Posterior cingulate gyrus (tissue), 11 donors: ENCODE measurements at places on chromosomes 16 and 17.

DNA sequence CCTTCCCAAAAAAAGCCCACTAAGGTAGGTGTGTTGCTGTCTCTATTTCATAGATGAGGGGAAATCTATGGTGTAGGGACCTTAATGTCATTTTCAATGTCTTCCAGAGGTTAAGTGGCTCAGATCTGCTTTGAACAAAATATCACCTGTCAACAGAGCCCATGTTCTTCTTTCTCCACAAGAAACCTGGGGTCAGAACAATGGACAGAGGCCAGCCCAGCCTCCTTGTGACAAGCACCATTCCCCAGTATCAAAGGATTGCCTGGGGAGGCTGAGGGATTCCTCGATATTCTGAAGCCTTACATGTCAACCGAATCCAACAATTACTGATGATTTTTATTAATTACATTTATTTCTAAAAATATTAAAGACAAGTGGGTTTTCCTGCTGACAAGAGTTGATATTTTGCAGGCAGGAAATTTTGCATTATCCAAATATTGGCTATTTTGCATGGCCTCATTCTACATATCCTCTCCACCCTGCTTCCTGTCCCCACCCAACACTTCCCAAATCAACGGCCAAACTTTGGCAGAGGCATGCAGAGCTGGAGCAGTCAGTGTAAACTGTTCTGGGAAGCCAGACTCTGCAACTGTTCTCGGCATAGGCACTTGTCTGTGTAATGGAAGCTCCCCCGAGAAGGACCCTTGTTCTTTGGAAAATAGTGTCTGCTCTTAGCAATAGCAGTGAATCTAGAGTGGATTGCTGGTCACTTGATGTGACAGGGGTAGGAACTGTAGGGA lies 281.5 kb downstream of the HS3ST3A1 start:
- DNase-seq = no peak

GRCh38 chr17:49266233-49266632 lies 35.6 kb upstream of the PHOSPHO1 start:
- no peak for DNase-seq

DNA sequence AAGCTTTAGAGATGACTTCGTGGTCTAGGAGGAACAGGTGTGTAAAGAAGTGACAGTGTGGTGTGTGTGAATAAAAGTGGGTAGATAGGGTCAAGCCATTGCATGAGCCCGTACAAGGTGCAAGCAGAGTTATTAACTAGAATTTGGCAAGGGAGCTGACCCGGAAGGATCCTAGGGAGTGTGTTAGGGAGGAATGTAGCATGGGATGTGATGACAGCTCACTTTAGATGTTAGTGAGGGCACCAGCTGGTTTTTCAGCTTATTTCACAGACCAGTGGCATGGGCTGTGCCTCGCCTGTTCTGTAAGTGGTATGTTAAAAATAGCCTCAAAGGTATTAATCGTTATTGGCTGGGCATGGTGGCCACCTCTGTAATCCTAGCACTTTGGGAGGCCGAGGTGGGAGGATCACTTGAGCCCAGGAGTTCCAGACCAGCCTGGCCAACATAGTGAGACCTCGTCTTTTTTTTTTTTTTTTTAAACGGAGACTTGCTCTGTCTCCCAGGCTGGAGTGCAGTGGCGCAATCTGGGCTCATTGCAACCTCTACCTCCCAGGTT lies 8.3 kb downstream of the ANKRD40CL start:
- DNase-seq = no peak

DNA sequence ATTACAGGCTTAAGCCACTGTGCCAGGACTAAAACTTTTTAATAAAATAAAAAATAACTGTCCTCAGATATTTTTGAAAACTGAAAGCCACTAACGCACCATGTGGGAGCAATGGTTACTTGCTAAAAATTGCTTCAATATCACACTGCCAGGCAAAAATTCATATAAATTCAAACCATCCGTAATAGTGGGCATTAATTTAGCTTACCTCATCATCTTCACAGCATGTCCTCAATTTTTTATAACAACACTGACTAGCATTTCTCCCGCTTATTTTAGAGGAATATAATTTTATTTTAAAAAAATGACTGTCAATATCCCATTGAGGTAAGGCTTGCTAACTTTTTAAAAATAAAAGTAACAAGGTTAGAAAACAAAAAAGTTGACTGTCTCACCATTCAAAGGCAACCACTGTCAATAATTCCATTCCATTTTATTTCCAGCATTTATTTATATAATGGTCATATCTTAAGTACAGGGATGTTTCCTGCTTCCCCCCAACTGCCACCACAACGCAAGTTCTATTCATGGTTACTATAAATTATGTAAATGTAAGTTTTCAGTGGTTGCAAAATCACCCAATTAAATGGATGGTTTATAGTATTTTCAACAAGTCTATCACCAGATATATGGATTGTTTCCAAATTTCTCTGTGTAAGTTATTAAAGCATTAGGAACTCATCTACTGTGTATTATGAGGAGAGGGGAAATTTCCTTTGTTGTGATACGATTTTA lies 25.4 kb downstream of the GSPT1 start:
- DNase-seq = no peak

DNA sequence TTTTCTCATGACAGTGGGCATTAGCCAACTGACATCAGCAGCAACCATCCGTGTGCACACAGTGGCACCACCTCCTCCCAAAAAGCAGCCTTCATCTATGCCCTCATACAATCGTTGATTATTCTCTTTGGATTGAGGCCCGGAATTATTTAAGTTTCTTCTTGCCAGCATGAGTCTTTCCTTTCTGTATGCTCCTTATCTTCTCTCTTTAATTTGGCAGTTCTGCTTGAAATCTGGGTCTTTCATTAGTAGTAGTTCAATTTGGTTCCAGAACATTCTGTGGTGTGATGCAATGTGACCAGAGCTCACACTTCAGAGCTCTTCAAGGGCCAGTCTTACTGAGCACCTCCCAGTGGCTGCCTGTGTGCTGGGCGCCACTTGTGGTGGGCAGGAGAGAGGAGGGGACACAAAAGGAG lies 52.2 kb upstream of the STH start:
- no peak for DNase-seq

GRCh38 chr17:38511150-38512108 lies 83.2 kb downstream of the ARHGAP23 start:
- peak; percentile 56 for DNase-seq

GRCh38 chr16:29825145-29826044 lies 5.1 kb downstream of the MVP start:
- peak; percentile 95 for DNase-seq

GRCh38 chr16:3479654-3480216 lies 15.6 kb downstream of the C16orf90 start:
- DNase-seq = peak; percentile 22

- no peak for DNase-seq
Observed at GRCh38 chr17:40071313-40072039, 8.7 kb downstream of the THRA start.

- DNase-seq = no peak
Observed at GRCh38 chr17:68424861-68425260, 32.4 kb downstream of the WIPI1 start.

DNA sequence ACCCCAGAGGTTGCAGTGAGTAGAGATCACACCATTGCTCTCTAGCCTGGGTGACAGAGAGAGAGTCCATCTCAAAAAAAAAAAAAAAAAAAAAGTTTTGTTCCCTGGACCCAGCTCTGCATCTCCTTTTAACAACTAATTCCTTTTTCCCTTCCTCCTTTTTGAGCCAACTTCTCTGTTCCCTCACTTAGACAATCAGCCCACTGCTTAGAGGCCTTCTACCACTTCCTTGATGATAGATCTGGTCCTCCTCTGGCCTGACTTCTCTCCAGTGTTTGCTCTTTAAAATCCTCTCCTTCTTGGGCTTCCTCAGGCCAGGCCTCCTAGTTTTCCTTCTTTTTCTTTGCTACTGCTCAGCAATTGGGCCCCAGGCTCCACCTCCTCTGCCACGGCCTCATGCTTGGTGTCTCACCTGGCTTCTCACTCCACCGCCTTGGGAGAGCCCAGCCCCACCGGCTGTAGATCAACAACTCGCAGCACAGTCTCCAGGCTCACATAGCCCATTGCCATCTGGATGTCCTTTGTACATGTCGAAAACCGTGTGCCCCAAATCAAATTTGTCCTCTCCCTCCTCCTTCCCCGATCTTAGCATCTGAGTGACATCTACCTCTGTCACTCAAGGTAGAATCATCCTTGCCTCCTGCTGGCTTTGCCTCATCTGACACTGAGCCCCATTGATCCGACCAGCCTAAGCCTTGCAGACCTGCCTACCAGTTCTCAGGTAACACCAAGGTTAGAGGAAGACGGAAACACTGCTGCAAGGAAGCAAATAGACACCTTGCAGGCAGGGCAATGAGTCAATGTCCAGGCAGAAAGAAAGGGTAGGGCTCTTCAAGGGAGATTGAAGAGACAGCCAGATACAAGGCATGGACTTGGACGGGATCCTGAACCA lies 17.4 kb downstream of the ARHGAP27 start:
- no peak for DNase-seq

DNA sequence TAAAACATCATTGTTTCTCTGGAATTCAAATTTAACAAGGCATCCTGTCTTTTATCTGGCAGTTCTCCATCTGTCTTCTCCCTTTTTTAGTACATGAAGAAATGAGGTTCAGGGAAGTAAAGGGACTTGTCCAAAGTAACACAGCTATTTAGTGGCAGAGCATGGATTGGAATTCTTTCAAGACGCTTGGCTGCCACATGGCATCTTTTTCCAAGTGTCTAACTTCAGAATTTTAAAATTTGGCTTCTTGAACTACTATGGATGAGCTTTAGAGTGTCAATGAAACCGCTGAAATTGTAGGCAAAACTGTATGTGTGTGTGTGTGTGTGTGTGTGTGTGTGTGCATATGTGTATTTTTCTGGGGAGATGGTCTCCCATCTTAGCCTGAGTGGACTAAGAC lies 5.2 kb upstream of the TMIGD1 start:
- DNase-seq = no peak

DNA sequence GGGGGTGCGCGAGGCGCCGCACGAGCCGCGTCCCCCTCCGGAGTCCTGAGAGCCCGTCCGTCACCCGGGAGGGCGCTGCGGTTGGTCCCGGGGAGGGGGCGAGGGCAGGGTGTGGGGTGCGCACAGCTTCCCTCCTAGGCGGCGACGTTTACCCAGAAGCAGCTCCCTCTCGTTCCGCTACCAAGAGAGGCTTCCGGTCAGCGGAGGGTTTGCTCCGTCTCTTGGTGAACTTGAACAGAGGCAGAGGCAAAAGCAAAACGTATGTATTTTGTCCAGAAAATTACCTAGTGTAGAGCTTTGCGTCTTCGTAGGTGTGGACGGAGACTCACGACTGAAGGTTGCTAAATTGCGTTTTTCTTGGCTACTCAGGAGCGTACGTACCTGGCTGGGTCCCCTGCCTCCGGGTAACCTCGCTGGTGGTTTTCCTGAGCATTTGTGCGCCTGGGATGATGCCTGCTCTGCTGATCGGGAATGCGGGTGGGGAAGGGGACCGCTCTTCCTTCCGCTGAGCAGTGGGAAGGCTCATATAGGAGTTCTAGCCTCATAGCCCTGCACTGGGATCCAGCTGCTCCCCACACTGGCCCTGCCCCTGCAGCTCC lies 833 bp downstream of the WSCD1 start:
- peak; percentile 61 for DNase-seq

GRCh38 chr16:87586201-87586782 lies 16.0 kb upstream of the JPH3 start:
- DNase-seq = peak; percentile 40

GRCh38 chr17:5282642-5283217 lies 646 bp downstream of the RABEP1 start:
- peak; percentile 86 for DNase-seq

GRCh38 chr17:42283241-42284023 lies 4.9 kb upstream of the STAT5A start:
- DNase-seq = no peak

DNA sequence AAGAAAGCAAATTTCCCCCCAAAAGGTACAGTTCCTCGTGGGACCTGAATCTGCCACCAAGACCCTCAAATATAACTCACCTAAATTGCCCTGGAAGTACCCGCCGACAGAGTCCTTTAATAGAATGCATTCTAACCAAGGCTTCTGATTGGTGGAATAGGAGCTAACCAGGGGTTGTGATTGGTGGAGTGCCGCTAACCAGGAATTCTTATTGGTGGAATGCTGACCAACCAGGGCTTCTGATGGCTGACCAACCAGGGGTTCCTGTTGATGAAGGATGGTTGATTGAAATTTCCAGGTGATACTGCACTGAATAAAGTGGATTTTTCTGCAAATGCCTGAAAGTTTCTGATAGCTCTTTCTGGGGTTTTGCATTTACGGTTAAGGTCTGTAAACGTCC lies 6.5 kb downstream of the TFAP4 start:
- DNase-seq = no peak

- DNase-seq = no peak
Observed at GRCh38 chr17:81403671-81404534, 8.6 kb downstream of the BAHCC1 start.

GRCh38 chr16:57284209-57284951 lies at the start of gene PLLP:
Gene PLLP, minus strand, starts transcription at chr16:57284672. Its CDS starts 132 bp downstream, at chr16:57284540.
- peak; percentile 85 for DNase-seq

GRCh38 chr17:38943607-38944006 lies 18.2 kb downstream of the LASP1NB start:
- no peak for DNase-seq

GRCh38 chr16:65689726-65690125 lies 567.9 kb upstream of the CDH11 start:
- DNase-seq = no peak

- DNase-seq = no peak
Observed at GRCh38 chr17:45018514-45018847, 33.0 kb downstream of the DCAKD start.

DNA sequence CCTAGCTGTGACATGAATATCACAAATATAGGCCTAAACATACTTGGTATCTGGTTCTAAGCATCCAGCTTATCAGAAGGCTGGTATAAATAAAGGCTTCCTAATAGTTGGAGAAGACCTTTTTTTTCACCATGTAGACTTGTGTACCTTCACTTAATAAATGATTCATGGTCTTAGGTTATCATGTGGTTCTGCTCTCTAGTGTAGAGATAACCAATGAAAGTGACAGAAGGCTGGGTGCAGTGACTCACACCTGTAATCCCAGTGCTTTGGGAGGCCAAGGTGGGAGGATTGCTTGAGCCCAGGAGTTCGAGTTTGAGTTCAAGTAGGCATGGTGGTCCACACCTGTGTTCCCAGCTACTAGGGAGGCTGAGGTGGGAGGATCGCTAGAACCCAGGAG lies 3.1 kb downstream of the DDX19A start:
- peak; percentile 22 for DNase-seq

DNA sequence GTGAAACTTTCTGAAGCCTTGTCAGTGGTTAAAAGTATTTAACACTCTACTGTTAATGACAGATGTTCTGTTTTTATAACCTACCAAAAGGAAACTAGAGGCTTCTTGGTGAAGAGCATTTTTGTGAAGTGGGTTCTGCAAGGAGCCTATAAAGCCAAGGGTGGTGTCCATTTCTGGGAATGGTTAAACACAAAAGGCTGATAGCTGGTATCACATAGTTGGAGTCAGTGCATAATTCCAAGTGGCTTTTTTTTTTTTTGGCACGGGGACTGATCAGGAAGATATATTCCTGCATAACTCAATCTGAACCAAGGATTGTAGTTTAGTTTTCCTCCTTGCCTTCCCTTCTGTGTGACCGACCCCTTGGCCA lies 27.6 kb upstream of the KPNB1 start:
- DNase-seq = no peak

- peak; percentile 9 for DNase-seq
Observed at GRCh38 chr17:47707056-47707804, 13.3 kb downstream of the TBKBP1 start.

- no peak for DNase-seq
Observed at GRCh38 chr16:86984991-86985647, 332.1 kb downstream of the C16orf95 start.

GRCh38 chr16:55437625-55438024 lies 41.4 kb upstream of the MMP2 start:
- no peak for DNase-seq
